T-helper 17 cell (primary cell): ENCODE measurements at places on chromosomes 1 and 21.

DNA sequence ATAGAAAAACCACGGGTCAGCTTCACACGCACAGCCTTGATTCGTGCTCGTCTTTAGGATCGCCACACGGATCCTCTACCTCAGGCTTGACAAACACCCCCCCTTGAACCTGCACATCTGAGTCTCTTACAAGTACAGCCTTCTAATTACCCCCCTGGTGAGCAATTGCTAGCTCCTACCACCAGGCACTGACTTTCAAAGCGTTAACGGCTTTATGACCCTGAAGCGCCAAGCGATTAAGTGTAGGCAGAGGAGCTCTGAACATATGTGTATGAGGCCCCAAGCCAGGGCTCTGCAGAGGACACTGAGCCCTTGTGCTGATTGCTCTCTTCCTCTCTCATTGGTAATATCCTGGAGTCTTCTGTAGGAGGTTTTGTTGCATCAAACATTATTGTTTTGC, 55.7 kb upstream of the EPHA8 start:
- DNase-seq: no peak

DNA sequence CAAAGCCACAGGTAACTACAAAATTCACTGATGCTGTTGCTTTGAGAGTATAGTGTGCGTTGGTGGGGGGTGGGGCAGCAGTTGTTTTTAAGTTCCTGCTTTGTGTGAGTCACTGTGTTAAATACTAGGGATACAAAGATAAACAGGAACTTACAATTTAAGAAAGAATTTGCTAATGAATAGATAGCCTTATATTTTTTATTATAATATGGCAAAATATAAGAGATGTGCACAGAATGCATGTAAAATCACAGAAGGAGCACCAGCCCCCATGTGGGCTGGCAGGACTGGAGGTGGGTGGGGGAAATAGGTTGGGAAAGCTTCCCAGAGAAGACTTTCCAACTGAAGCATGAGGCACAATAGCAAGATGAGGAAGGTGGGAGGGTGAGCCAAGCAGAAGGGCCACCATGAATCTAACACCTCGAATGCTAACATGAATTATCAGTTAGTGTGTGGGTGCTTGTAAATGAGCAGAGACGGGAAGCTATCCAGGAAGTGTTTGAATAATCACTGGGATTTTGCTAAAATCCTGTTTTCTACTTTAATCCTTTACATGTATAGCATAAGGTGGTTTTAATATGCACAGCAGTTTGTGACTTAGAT, 57.0 kb upstream of the RAVER2 start:
- no peak for DNase-seq

GRCh38 chr21:25750085-25750484, 15.3 kb downstream of the GABPA start:
- no peak for DNase-seq

- no peak for DNase-seq
Observed at GRCh38 chr1:9715536-9716226, 64.2 kb downstream of the PIK3CD start.

- DNase-seq: no peak
Observed at GRCh38 chr1:234512451-234512861, 33.5 kb upstream of the TARBP1 start.

GRCh38 chr1:34156739-34157138, 8.3 kb downstream of the CSMD2 start:
- DNase-seq: no peak

DNA sequence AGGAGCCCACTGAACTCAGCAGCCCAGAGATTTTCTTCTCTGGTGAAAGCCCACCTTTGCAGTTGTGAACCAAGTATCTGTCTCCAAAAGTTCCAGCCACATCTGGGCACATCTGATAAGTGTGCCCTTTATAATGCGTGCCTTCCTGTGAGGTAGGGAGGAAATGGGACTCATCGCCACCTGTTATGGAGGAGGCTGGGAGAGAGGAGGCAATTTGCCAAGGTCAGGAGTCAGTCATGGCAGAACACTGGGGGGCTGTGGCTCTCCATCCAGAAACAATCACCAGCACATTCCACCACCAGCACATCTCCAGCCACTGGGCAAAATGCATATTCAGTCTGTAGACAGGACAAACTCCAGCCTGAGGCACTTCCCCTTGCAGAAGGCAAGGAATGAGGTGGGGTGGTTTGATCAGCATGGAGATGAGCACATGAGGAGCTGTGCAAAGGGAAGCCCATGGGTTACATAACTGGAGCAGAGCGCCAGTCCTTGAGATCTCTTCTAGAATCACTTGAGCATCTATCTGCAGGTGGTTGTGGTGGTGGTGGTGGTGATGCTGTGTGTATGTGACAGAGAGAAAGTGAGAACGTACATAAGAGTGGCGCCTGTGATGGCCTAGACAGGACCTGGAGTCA, 15.0 kb upstream of the LEMD1 start:
- no peak for DNase-seq

DNA sequence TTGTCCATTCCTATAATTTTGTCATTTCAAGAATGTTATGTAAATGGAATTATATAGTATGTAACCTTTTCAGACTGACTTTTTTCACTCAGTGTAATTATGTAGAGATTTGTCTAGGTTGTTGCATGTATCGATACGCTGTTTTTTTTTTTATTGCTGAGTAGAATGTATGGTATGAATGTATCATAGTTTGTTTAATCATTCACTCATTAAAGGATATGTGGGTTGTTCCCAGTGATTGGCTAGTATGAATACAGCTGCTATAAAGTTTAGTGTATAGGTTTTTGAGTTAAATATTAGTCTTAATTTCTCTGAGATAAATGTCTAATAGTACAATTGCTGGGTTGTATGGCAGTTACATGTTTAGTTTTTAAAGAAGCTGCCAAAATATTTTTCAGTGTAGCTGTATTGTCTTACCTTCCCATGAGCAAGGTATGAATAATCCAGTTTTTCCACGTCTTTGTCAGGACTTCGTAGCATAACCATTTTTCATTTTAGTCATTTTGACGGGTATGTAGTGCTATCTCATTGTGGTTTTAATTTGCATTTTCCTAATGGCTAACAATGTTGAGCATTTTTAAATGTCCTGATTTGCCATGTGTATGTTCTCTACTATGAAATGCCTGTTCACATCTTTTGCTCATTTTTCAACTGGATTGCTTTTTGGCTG, 22.4 kb downstream of the CASQ2 start:
- no peak for DNase-seq

DNA sequence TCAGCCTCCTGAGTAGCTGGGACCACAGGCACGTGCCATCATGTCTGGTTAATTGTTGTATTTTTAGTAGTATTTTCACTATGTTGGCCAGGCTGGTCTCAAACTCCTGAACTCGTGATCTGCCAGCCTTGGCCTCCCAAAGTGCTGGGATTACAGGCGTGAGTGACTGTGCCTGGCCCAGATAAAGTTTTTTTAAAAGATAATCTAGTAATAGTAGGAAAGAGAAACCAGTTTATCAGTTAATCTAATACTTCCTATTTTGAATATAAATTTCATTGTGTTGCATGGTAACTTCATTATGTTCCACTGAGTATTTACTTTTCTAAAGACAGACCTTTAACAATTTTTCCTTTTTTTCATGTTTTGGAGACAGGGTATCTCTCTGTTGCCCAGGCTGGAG, 10.0 kb downstream of the RABGAP1L start:
- DNase-seq: no peak

GRCh38 chr1:248758352-248758751, 2.8 kb upstream of the LYPD8 start:
- DNase-seq: no peak

DNA sequence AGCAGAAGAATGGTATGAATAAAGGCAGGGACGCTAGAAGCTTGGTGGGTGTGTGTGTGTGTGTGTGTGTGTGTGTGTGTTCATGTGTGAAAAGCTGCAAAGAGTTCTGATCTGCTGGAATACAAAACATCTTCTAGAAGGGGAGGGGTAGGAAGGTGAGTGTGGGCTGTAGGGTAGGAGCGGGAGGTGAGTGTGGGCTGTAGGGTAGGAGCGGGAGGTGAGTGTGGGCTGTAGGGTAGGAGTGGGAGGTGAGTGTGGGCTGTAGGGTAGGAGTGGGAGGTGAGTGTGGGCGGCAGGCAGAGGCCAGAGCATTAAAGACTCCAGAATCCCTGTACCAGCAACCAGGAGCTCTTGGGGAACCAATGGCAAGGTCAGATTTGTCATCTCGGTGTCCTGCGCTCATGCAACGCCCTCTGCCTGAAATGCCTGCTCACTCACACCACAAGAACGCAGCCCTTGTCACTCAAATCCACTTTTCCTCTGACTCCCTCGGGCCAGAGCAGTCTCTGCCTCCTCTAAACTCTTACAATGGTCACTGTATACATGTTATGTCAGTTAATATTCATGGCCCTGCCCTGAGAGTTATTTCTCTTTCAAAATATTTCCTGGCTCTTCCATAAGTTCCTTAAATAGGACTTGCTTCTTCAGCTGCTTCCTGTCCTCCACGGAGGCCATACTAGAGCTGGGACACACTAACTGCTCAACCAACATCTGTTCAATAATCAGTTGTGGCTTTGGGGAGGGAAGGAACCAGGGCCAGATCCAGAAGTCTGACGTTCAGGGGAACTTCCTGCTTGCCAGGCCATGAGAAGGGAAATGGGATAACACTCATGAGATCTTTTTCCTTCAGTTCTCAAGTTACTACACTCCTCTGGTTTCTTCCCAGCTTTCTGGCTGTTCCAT, 53.6 kb upstream of the ZNF644 start:
- DNase-seq: no peak

DNA sequence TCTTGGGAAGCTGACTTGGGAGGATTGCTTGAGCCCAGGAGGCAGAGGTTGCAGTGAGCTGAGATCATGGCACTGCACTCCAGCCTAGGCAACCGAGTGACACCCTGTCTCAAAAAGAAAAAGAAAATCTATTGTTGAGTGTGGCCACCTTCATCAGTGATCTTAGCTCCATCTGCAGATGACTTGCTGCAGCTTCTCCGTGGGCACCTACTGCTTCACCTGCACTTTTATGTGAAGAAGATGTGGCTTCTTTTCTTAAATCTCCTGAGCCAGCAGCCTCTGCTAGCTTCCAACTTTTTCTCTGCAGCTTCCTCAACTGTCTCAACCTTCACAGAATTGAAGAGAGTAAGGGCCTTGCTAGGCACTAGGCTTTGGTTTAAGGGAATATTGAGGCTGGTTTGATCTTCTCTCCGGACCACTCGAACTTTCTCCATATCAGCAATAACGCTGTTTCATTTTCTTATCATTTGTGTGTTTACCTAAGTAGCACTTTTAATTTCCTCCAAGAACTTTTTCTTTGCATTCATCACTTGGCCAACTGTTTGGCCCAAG, 28.0 kb downstream of the AGPAT3 start:
- DNase-seq: no peak

DNA sequence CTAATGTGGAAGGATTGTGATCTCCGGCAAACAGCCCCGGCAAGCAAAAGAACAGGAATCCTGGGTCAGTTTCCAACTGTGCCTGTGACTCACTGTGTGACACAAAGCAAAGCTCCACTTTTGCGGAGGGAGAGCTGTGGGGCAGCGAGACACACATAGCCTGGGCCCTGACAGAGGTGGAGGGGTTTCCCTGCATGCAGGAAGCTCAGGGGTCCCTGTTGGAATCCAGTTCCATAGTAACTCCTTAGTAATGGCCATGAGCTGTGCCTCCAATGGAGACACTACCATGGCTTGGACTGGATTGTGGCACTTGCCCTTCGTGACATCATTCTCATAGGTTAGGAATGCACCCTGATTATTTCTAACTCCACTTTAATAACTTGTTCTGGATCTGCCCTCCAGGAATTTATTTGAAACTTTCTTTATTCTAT, 47.0 kb upstream of the ATF3 start:
- no peak for DNase-seq

- DNase-seq: no peak
Observed at GRCh38 chr1:113459279-113459678, 69.0 kb downstream of the MAGI3 start.

DNA sequence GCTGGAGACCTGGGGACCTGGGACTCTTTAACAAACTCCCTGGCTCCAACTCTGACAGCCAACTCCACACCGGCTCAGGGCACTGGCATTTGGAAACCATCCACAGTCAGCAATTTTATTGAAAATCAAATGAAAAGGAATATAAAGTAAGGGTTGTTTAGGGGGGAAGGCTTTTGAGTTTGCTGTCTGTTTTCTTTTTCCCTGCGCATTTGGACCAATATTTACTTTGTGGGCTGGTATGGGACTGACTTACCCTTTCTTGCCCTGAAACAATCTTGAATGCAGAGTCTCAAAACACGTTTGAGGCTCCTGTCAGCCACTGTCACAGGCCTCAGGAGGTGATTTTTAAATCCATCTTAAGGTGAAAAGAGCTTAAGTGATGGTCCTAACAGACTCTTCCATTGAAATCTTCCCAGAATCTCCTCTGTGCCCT, 15.4 kb upstream of the EFHD2 start:
- no peak for DNase-seq

DNA sequence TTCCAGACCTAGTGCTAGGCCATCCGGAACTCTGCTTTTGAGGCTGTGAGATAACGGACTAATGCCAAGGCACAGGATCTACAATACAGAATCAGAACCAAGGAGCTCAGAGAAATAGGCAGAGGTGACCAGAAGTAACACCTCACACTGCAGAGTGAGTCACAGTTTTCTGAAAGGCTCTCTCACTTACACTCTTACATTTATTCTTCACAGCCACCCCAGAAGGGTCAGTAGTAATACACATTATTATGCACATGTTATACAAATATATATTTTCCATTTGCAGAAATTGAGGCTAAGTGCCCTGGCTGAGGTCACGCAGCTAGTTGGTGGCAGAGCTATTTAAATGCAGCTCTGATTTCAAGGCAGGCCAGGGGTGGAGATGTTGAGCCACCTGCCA, 542.5 kb downstream of the OMA1 start:
- DNase-seq: no peak

DNA sequence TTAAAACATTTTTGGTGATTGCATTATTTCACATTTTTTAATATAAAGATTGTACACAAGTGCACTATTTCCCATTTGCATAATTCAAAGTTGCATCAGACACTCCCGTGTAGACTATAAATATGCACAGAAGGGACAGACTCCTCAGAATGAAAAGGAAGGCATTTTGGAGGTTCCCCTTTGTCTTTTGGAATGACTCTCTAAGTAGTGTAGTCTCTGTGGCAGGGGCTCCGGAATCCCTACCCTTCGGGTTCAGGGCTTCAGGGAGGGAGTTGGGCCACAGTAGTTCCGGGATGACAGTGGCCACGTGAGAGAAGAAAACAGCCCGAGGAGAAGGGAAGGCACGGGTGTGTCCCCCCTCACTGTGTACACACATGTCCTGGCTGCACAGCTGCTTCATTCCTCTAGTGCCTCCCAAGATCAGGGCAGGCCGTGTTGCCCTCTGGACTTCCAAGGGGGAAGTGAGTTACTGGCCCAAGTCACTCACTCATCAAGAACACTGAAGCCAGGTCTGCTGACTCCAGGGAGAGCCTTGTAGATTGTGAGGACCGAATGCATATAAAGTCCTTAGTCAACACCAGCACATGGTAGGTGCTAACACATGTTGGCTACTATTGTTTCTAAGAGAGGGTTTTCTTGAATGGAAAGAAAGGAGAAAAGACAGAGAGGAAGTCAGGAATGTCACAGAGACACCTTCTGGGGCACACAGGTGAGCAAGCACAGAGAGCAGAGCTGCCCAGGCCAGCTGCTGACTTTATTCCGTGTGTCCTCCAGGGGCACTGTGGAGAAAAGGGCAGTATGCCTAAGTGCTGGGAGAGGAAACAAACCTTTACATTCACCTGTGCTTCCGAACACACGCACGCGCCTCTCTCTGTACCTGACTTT, 39.8 kb downstream of the LHX4 start:
- DNase-seq: no peak
